ENCODE measurements at places on chromosomes 12 and 14. TPM values are rescaled to one million over a fixed set of nuclear protein-coding genes. Genes with fewer than 3 reads are reported as not detected.
A peak's percentile ranks its signal among the peaks of the same experiment; 100 is the strongest.

RTL1 gene
- total RNA-seq = not detected

PYM1 gene
- total RNA-seq = 41.7 TPM

KSR2 gene
- 1.6 TPM for total RNA-seq

GRCh38 chr12:69150796-69151127 lies 88.6 kb upstream of the CPSF6 start:
- DNase-seq = peak; percentile 16
